ENCODE measurements at places on chromosomes 7 and 10.

- no peak for DNase-seq
Measured at GRCh38 chr7:66905278-66905677, 15.7 kb upstream of the TMEM248 start.

GRCh38 chr7:102306916-102307677 lies 20.4 kb downstream of the SH2B2 start:
- no peak for DNase-seq

DNA sequence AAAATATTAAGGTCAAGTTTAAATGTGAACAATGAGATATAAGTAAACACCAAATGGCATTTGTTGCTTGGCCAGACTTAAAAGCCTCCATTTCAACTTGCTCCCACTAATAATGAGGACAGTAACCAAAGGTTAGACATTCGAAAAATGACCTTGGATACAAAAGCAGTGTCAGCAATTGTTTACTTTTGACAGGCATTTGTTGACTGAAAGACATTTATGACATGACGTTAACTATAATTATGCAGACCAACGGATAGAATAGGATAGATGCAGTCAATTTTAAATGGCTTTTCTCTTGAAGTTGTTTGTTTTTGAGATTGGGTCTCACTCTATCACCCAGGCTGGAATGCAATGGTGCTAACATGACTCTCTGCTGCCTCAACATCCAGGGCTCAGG lies 6.3 kb upstream of the WNT16 start:
- peak; percentile 19 for DNase-seq

GRCh38 chr7:30652698-30653641 lies 29.3 kb downstream of the CRHR2 start:
- DNase-seq, result no peak

GRCh38 chr10:34864149-34865067 lies 49.3 kb upstream of the PARD3 start:
- DNase-seq, result no peak

- no peak for DNase-seq
Measured at GRCh38 chr10:24701447-24701846, 22.2 kb downstream of the ARHGAP21 start.

DNA sequence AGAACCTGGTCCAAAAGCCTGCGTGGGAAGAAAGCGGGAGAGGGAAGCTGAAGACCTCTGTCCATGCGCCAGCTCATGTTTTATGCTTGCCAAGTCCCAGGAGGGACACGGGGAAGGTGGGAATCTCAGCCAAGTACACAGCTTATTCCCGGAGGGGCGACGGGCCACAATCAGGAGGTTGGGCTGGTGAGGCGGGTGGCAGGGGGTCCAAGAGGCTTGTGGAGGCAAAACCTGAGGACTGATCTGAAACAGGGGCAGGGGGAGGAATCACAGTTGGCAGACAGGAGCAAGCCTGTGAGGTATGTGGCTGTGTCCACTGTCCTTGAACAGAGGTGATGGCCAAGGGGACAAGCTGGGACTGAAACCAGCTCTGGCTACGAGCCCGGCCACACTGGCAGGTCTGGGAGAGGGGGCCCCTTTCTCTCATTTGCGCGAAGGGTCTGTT lies 38.0 kb upstream of the LEP start:
- no peak for DNase-seq

DNA sequence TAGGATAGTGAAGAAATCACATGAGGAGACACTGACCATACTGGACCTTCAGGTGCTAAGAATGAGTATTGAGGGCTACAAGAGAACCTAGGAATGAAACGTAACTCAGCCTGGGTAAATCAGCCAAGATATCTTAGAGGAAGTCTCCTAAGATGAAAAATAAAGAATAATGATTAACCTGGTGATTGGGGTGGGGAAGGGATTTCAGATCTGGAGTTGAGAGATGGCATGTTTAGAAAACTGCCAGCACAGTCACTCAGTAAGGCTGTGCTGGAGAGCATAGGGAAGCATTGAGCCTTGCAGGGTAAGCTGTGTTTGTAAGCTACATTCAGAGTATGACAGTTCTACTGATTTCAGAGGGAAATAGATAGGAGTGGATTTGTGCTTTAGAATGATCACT lies 1.9 kb upstream of the MALRD1 start:
- DNase-seq, result no peak

DNA sequence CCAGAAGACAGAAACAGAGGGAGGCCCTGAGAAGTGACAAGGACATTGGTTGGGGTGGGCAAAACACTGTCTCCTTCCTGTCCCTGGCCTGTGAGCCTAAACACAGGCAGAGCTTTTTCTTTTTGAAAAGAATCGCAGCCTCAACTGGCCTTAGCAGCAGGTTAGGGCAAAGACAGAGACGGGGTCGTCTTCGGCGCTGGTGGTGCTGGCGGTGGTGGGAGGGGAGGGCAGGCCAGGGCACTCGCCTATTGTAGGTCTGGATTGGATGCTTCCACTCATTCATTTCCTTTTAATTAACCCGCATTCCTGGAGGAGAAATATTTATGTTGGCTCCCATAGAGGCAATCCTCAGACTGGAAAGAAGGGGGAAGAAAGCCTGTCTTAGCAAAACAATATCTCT lies 22.6 kb downstream of the WNT8B start:
- no peak for DNase-seq

GRCh38 chr10:28668363-28669226 lies 8.7 kb upstream of the BAMBI start:
- DNase-seq, result no peak

DNA sequence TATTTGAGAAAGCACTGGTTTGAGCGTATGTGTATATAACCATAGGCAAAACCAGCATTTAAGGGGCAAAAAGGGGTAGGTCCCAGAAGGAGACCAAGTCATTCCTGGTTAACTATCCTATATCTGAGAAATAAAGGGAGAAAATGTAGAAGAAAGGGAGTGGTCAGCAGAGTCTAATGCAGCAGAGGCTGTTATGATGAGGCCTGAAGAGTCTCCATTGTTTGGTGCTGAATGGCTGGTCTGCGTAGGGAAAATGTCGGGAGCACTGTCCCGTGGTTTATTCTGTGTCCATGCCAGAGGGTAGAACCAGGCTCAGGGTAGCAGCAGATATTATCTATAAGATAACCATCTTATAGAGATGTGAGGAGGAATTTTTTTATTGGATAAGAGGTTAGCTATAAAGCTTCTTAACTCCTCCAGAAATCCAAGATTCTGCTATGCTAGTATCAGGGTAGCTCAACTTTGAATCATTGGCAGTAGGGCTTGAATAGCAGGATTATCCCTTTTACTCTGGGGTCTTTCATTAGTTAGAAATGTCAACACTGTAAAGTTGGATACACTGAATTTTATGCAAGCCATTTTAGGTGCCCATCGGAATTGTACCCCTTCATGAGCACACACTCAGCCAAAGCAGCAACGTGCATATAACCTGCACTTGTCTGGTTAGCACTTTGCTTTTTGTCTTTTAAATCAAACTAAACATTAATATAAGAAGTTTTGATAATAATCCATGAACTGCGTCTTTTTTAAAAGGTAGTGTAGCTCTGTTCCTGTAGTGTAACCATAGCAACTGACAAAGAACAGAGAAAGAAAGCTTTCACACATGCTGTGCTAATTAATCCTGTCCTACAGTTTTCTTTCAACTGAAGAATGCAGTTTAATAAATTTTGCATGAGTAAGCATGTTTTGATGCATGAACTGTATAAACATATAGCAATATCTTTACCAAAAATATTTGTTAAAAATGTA lies 312.0 kb upstream of the FZD1 start:
- DNase-seq, result peak; percentile 41

GRCh38 chr10:47332946-47333345 lies 10.7 kb downstream of the GDF2 start:
- no peak for DNase-seq

DNA sequence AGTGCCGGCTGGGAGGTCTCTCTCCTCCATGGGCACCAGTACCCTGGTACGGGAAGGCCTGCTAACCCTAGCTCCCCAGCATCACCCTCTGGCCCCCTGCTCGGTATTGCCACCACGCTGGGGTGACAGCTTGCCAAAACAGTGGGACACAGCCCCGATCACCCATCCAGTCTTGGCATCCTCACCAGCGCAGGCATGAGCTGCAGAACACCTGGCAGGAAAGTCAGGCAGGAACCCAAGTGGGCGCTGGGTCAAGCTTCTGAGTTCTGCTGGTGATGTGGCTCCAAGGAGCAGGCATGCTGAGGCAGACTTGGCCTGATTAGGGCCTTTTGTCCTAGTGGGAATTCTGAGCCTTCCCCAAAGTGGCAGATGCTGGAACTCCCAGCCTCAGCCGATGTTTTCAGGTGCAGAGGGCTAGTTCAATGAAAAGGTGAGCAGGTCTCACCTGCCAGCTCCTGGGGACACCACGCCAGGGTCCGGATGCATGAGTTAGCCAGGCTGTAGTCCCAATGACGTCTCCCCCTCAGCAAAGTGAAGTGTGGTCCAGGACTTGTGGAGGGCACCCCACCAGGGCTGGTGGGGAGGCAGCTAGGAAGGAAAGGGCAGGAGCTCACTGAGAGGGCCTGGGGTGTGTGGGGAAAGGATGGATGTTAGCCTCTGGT lies 8.5 kb upstream of the ZNF22 start:
- no peak for DNase-seq

DNA sequence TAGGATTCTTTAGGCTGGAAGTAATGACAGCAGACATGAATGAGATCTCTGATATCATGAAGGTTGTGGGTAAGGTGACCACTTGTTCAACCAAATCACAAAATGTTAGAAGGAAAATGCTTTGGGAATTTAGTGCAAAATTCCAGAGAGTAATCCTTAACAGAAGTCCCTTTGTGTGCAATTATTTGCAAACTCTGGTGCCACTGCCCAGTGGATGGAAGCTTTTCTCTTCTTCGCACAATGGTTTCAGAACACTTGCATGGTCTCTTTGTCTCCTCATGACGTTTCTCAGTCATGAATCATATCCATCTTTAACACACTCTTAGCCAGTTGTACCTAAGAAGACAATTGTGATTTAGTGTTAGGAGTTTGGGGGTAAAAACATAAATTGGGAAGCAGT lies 570.4 kb upstream of the ANKRD30A start:
- DNase-seq, result no peak

GRCh38 chr10:122087436-122087835 lies 98.5 kb downstream of the TACC2 start:
- no peak for DNase-seq

- DNase-seq, result no peak
Measured at GRCh38 chr10:32189400-32190084, 133.3 kb upstream of the KIF5B start.
